Epithelial cell of alveolus of lung (primary cell): ENCODE measurements at places on chromosomes 4 and X. TPM values are rescaled to one million over a fixed set of nuclear protein-coding genes. Genes with fewer than 3 reads are reported as not detected.

KCNE5 gene
- total RNA-seq, result 0.52 and 0.96 TPM in 2 replicates

PNPLA4 gene
- 14.5 and 15.8 TPM in 2 replicates for total RNA-seq

USP17L22 gene
- total RNA-seq, result not detected in 2 replicates

GABRA4 gene
- total RNA-seq, result under 0.01 TPM in 1 of 2 replicates, not detected in the other

RHOXF2 gene
- total RNA-seq, result not detected in 2 replicates

ATP1B4 gene
- not detected in 2 replicates for total RNA-seq

STK32B gene
- 0.52 and 1.4 TPM in 2 replicates for total RNA-seq

BEND2 gene
- total RNA-seq, result not detected in 2 replicates

DLG3 gene
- 14.7 and 26.3 TPM in 2 replicates for total RNA-seq

CXCR3 gene
- not detected in 2 replicates for total RNA-seq

CSAG2 gene
- not detected in 2 replicates for total RNA-seq

CNGA1 gene
- 0.91 TPM in 1 of 2 replicates, not detected in the other for total RNA-seq

PDGFC gene
- total RNA-seq, result 22.8 and 85.7 TPM in 2 replicates

TCEAL9 gene
- 90.5 and 93.3 TPM in 2 replicates for total RNA-seq

SORBS2 gene
- 3.2 and 4.1 TPM in 2 replicates for total RNA-seq

CABS1 gene
- not detected in 2 replicates for total RNA-seq

HUWE1 gene
- 54.4 and 76.0 TPM in 2 replicates for total RNA-seq

VCX3B gene
- not detected in 2 replicates for total RNA-seq

HTN3 gene
- total RNA-seq, result not detected in 2 replicates

HTR2C gene
- total RNA-seq, result not detected in 2 replicates

LUZP4 gene
- not detected in 2 replicates for total RNA-seq

DUSP21 gene
- total RNA-seq, result not detected in 2 replicates

SHROOM4 gene
- 0.72 and 3.1 TPM in 2 replicates for total RNA-seq

UGT2A1 gene
- total RNA-seq, result not detected in 2 replicates

KIAA1210 gene
- total RNA-seq, result not detected in 2 replicates

SLITRK4 gene
- total RNA-seq, result 5.3 and 6.5 TPM in 2 replicates

MTMR8 gene
- total RNA-seq, result 0.08 and 0.13 TPM in 2 replicates

SPANXD gene
- total RNA-seq, result not detected in 2 replicates

F8A3 gene
- total RNA-seq, result 2.2 TPM in 1 of 2 replicates, not detected in the other

KANTR gene
- total RNA-seq, result 1.8 and 10.6 TPM in 2 replicates

TGIF2LX gene
- total RNA-seq, result not detected in 2 replicates
